Activated naive CD8-positive, alpha-beta T cell treated with anti-CD3 and anti-CD28 coated beads, Interleukin-2, amount 10 ng/mL, durations not matched to agents 7 days and 5 days (primary cell): ENCODE measurements at places on chromosomes 6 and 20. TPM values are rescaled to one million over a fixed set of nuclear protein-coding genes. Genes with fewer than 3 reads are reported as not detected.

Gene SLPI
- not detected for total RNA-seq

Gene NRN1
- total RNA-seq: 49.8 TPM

Gene CNKSR3
- not detected for total RNA-seq

Gene TENT5A
- total RNA-seq: 3.1 TPM

Gene RSPH3
- 2.7 TPM for total RNA-seq

Gene ROMO1
- total RNA-seq: 96.9 TPM

GRCh38 chr20:6053776-6054688 is at the start of gene LRRN4:
TSS of gene LRRN4 (minus strand) at chr20:6054060. CDS start at chr20:6052799, 1,261 bp downstream.
- peaks cover 37% of the 10 kb centered on the region for H3K27me3 ChIP-seq
- DNase-seq: no peak
- H3K4me3 ChIP-seq: peak within 1 kb of the TSS; percentile 41
- peaks cover 4% of the 10 kb centered on the region for H3K4me1 ChIP-seq

- no peaks in the 10 kb centered on the region for H3K27me3 ChIP-seq
- no peaks in the 10 kb centered on the region for H3K4me1 ChIP-seq
- H3K36me3 ChIP-seq: no peaks in the 10 kb centered on the region
Observed at GRCh38 chr6:63859528-63859927, 223.9 kb downstream of the PHF3 start.

DNA sequence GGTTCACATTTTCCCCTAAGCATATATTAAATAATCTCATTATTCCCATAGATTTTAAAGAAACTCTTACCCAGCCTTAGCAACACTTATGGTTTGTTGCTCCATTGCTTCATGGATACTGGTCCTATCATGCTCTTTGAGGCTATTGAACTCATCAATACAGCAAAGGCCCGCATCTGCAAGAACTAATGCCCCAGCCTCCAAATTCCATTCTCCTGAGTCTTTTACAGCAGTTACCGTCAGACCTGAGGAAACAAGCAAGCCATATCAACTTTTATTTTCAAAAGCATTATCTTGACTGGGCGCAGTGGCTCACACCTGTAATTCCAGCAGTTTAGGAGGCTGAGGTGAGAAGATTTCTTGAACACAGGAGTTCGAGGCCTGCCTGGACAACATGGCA is 37.7 kb upstream of the ASF1A start:
- H3K27ac ChIP-seq: no peak overlapping the region
- peaks cover 1% of the 10 kb centered on the region for H3K4me1 ChIP-seq
- no peaks in the 10 kb centered on the region for H3K27me3 ChIP-seq

DNA sequence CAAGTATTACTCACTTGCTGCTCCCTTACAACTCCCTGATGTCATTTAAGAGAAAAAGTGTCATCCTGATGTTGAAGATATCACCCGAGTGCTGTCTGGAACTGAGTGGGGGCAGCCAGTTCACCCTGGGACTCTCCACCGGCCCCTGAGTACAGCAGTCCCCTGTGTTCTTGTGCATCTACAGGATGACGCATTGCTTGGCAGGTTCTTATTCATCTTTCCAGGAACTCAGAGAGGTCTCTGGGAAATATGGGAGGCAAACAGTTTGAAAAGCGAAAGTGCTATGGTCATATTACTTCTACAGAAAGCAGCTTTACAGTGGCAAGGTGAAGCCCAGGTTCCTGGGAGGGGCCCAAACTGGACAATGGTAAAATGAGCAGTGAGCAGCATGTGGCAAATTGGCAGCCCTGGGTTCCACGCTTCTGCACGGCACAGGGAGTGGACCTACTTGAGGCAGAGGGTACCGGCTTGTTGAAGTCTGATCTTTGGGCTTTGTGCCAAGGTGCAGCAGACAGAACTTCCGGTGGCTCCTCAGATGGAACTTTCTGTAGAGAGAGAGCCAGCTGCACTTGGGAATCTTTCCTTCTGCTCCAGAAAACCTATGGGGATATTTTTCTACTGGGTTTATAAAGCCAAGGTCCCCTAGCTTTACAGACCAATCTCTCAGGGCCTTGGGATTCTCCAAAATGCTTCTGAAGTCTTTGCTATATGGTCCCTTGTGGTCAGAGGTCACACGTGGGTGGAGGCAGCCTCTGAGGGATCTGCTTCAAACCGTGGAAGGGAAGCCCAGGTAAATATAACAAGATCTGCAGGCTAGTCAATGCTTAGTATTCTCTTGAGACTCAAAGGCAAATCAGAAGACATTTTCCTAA is 128.3 kb downstream of the MAP3K7 start:
- DNase-seq: peak; percentile 68
- peak overlapping the region; percentile 94 for H3K27ac ChIP-seq
- H3K27me3 ChIP-seq: no peaks in the 10 kb centered on the region

DNA sequence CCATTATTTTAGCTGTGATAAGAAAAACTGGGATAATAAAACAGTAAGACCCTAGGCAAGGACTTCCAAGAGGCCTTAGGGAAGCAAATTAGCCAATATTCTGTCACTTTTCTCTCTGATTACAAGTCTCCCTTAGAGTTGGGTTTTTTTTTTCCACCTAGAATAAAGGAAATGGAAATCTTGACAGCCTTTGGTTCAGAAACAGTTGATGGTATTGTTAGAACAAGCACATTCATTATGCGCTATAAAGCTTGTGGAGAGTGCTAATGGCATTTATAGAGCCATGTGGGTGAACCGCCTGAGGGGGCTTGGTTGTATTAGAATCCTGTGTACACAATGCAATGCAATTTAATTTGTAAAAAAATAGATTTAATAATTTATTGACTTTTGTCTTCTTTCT is 88.9 kb upstream of the OGFRL1 start:
- H3K27ac ChIP-seq: no peak overlapping the region
- H3K27me3 ChIP-seq: peaks cover 5% of the 10 kb centered on the region
- no peak for DNase-seq
- no peak overlapping the region for H3K4me3 ChIP-seq

- peaks cover 13% of the 10 kb centered on the region for H3K27me3 ChIP-seq
- no peak overlapping the region for H3K4me3 ChIP-seq
- H3K27ac ChIP-seq: no peak overlapping the region
Observed at GRCh38 chr20:36030149-36030548, 61.8 kb downstream of the CNBD2 start.

- H3K4me1 ChIP-seq: no peaks in the 10 kb centered on the region
- no peak overlapping the region for H3K4me3 ChIP-seq
- H3K27ac ChIP-seq: no peak overlapping the region
- H3K36me3 ChIP-seq: no peaks in the 10 kb centered on the region
- H3K27me3 ChIP-seq: no peaks in the 10 kb centered on the region
- DNase-seq: no peak
Observed at GRCh38 chr6:88574031-88574430, 389.4 kb downstream of the RNGTT start.

DNA sequence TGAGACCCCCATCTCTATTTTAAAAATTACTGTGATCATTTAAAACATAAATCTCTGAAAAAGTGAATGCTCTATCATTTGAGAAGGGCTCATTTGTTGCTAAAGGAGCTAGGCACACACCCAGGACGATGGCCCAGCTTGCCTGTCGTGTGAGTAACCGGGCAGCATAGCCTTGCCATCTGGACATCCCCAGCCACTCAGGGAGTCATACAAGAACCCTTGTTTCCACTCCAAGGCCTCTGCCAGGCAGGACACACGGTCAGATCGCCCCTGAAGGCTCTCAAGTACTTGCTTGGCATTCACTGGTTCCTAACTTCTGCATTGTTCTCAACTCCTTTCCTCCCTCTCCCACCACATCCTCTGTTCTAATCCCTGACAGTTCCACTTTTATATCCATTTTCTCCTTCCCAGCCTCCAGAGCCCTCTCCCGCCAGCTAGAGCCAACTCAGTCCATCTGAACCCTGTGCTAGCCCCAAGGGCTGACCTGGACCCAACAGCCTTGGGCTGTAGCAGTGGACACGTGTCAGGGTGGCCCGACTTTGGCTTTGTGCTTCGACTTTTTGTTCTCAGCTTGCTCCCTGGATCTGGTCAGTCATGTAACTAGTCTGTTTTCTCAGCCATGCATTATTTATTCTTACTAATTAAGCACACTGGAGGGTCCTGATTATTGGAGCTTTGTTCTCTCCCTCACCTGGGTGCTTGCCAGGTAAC is 15.7 kb upstream of the EZR start:
- DNase-seq: no peak
- no peaks in the 10 kb centered on the region for H3K36me3 ChIP-seq
- H3K27me3 ChIP-seq: peaks cover 15% of the 10 kb centered on the region
- no peaks in the 10 kb centered on the region for H3K4me1 ChIP-seq
- H3K4me3 ChIP-seq: no peak overlapping the region
- no peak overlapping the region for H3K27ac ChIP-seq

DNA sequence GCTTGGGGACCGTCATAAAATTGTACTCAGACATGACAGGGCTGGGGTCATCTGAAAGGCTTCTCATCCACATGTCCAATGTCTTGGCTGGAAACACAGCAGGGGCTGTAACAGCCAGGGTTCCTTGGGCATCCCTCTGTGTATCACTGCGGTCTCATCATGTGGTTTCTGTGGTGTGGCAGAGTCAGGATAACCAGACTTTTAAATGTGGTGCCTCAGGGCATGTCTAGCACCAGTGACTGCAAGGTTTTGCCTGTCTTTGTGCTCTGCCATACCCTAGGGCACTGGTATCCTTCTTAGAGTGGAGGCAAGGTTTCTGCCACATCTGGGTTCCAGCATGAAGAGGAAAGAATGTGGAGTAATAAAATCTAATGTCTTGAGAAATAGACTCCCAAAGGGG is 124.2 kb downstream of the PLEKHG1 start:
- peaks cover 16% of the 10 kb centered on the region for H3K27me3 ChIP-seq
- no peak overlapping the region for H3K27ac ChIP-seq
- H3K4me3 ChIP-seq: no peak overlapping the region
- peaks cover 9% of the 10 kb centered on the region for H3K4me1 ChIP-seq
- no peak for DNase-seq

- H3K27ac ChIP-seq: no peak overlapping the region
- no peaks in the 10 kb centered on the region for H3K4me1 ChIP-seq
- H3K27me3 ChIP-seq: peaks cover 21% of the 10 kb centered on the region
- H3K4me3 ChIP-seq: no peak overlapping the region
Observed at GRCh38 chr6:137334094-137334493, 114.9 kb upstream of the IFNGR1 start.

- no peak for DNase-seq
- no peaks in the 10 kb centered on the region for H3K27me3 ChIP-seq
Observed at GRCh38 chr6:107217248-107217647, 101.9 kb upstream of the BEND3 start.

- H3K27me3 ChIP-seq: peaks cover 37% of the 10 kb centered on the region
- H3K4me1 ChIP-seq: no peaks in the 10 kb centered on the region
- no peak overlapping the region for H3K4me3 ChIP-seq
- H3K36me3 ChIP-seq: no peaks in the 10 kb centered on the region
Observed at GRCh38 chr20:33145521-33145920, 22.4 kb upstream of the BPIFA2 start.

GRCh38 chr6:1325461-1326309 is 13.8 kb downstream of the FOXQ1 start:
- no peak overlapping the region for H3K27ac ChIP-seq
- no peaks in the 10 kb centered on the region for H3K36me3 ChIP-seq
- no peaks in the 10 kb centered on the region for H3K4me1 ChIP-seq

DNA sequence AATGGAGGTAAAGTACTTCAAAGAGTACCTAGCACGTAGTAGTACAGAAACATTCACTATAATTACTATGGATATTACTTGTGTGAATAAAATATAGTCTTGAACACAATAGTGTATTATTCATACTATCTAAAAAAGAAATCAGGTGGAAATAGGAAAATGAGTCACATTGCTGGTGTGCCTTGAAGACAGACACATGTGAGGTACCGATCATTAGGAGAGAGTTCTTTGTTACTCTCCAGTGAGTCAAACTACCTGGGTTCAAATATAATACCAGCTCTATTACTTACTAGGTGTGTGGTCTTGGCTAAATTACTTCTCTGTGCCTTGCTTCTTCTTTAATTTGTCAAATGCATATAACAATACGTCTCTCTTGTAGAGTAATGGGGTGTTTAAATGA is 50.8 kb upstream of the BEND6 start:
- H3K36me3 ChIP-seq: no peaks in the 10 kb centered on the region
- H3K4me3 ChIP-seq: no peak overlapping the region
- no peak for DNase-seq
- no peaks in the 10 kb centered on the region for H3K4me1 ChIP-seq

DNA sequence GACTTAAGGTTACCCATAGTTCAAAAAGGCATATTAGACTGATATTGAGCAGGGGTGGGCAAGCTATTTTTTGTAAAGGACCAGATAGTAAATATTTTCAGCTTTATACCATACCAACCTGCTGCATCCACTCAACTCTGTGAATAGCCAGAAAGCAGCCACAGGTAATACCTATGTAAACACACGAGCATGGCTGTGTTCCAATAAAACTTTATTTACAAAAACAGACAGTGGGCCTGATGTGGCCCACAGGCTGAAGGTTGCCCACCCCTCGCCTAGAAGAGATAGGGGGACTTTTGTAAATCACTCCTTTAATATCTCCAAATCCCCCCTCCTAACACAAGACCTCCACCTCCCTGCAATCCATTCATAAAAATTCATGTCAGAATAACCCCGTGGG is 64.4 kb downstream of the PSMG4 start:
- no peak for DNase-seq
- H3K27me3 ChIP-seq: peaks cover 14% of the 10 kb centered on the region
- H3K4me3 ChIP-seq: no peak overlapping the region
- H3K36me3 ChIP-seq: no peaks in the 10 kb centered on the region

GRCh38 chr20:41649489-41649888 is 31.3 kb upstream of the CHD6 start:
- H3K27me3 ChIP-seq: peaks cover 15% of the 10 kb centered on the region
- H3K4me1 ChIP-seq: no peaks in the 10 kb centered on the region
- DNase-seq: no peak

- peak overlapping the region; percentile 99 for H3K27ac ChIP-seq
- no peaks in the 10 kb centered on the region for H3K27me3 ChIP-seq
- peak overlapping the region; percentile 96 for H3K4me3 ChIP-seq
- H3K4me1 ChIP-seq: peaks cover 37% of the 10 kb centered on the region
- DNase-seq: no peak
- peaks cover 28% of the 10 kb centered on the region for H3K36me3 ChIP-seq
Observed at GRCh38 chr6:85679445-85680123, 36.9 kb upstream of the SYNCRIP start.
